Adrenal gland (tissue), 19 donors: ENCODE measurements at places on chromosomes 1 and 21. TPM values are rescaled to one million over a fixed set of nuclear protein-coding genes. Genes with fewer than 3 reads are reported as not detected.

The FCER1G gene
- total RNA-seq = 71.0 TPM

The TMEM52 gene
- 88.3 TPM for total RNA-seq

The RGS13 gene
- total RNA-seq = 0.06 TPM

GRCh38 chr1:11207898-11208611, 18.9 kb downstream of the ANGPTL7 start:
- H3K4me1 ChIP-seq = no peaks in the 10 kb centered on the region
- H3K36me3 ChIP-seq = no peaks in the 10 kb centered on the region
- H3K27me3 ChIP-seq = no peaks in the 10 kb centered on the region

DNA sequence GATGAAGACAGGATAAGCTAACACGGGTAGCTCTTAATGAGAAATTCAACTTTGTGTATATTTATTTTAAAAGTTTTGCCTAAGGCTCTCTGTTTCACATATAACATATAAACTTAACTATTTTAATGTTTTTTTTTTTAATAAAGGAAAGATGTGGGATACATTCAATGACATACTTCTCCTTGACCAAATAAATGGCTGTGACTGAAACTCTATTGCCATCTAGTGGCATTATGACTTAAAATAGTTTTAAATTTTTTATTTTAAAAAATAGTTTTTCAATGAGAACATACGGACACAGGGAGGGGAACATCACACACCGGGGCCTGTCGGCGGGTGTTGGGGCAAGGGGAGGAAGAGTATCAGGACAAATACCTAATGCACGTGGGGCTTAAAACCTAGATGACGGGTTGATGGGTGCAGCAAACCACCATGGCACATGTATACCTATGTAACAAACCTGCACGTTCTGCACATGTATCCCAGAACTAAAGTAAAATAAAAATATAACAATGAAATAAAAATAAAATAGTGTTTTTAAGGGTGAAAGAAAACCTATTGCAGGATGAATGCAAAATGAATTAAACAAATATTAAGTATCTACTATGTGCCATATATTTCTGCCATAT, 83.4 kb downstream of the LYST start:
- DNase-seq = no peak
- no peaks in the 10 kb centered on the region for H3K27me3 ChIP-seq
- no peaks in the 10 kb centered on the region for H3K36me3 ChIP-seq
- no peak overlapping the region for H3K27ac ChIP-seq
- H3K4me1 ChIP-seq = no peaks in the 10 kb centered on the region

GRCh38 chr1:11893907-11894251, 32.3 kb downstream of the KIAA2013 start:
- H3K27me3 ChIP-seq = peaks cover 11% of the 10 kb centered on the region
- H3K4me1 ChIP-seq = no peaks in the 10 kb centered on the region
- no peaks in the 10 kb centered on the region for H3K36me3 ChIP-seq

GRCh38 chr1:27097484-27097917, 57.4 kb downstream of the SLC9A1 start:
- no peak overlapping the region for H3K4me3 ChIP-seq
- no peaks in the 10 kb centered on the region for H3K27me3 ChIP-seq
- no peak overlapping the region for H3K27ac ChIP-seq
- peaks cover 14% of the 10 kb centered on the region for H3K4me1 ChIP-seq

- no peak for DNase-seq
- no peaks in the 10 kb centered on the region for H3K36me3 ChIP-seq
- H3K4me3 ChIP-seq = no peak overlapping the region
- no peaks in the 10 kb centered on the region for H3K27me3 ChIP-seq
These were observed 5.2 kb upstream of the PRR9 start for GRCh38 chr1:153212201-153212600.

DNA sequence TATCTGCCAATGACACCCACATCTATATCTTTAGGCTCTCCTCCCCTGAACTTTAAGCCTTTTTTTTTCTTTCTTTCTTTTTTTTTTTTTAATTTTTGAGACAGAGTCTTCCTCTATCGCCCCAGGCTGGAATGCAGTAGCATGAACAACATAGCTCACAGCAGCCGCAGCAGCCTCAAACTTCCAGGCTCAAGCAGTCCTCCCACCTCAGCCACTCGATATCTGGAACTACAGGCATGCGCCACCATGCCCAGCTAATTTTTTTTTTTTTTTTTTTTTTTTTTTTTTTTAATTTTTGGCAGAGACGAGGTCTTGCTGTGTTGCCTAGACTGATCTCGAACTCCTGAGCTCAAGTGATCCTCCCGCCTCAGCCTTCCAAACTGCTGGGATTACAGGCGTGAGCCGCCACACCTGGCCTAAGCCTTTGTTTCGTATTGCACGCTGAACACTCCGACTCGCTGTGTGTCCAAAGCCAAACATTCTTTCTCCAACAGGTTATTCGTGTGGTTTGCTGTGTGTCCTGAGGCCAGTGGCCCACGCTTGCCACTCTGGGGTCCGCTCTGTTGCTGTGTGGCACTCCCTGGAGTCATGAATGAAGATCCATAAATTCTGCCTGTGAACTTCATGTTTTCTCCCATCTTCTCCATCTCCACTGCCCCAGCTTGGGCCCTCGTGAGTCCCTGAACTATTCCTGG, 119.4 kb downstream of the CAMTA1 start:
- H3K27me3 ChIP-seq = no peaks in the 10 kb centered on the region
- H3K36me3 ChIP-seq = no peaks in the 10 kb centered on the region
- H3K4me3 ChIP-seq = no peak overlapping the region

GRCh38 chr1:228778026-228778425, 42.7 kb downstream of the RHOU start:
- H3K27me3 ChIP-seq = no peaks in the 10 kb centered on the region
- no peaks in the 10 kb centered on the region for H3K36me3 ChIP-seq
- H3K4me3 ChIP-seq = no peak overlapping the region
- H3K27ac ChIP-seq = no peak overlapping the region

GRCh38 chr1:156571919-156572662, at the start of gene IQGAP3:
Gene IQGAP3, minus strand, starts transcription at chr1:156572565. Its CDS starts 36 bp downstream, at chr1:156572529.
- peaks cover 13% of the 10 kb centered on the region for H3K4me1 ChIP-seq
- no peak within 1 kb of the TSS for H3K27ac ChIP-seq
- peak within 1 kb of the TSS; percentile 9 for H3K4me3 ChIP-seq
- peak; percentile 87 for DNase-seq
- no peaks in the 10 kb centered on the region for H3K36me3 ChIP-seq

- H3K27me3 ChIP-seq = no peaks in the 10 kb centered on the region
- H3K4me1 ChIP-seq = no peaks in the 10 kb centered on the region
- H3K27ac ChIP-seq = peak overlapping the region; percentile 56
- H3K4me3 ChIP-seq = no peak overlapping the region
These were observed 90.7 kb upstream of the WLS start for GRCh38 chr1:68322837-68323687.
